ENCODE measurements at places on chromosomes 16 and 17.

- DNase-seq = no peak
Observed at GRCh38 chr17:73335591-73336407, 24.0 kb upstream of the CDC42EP4 start.

DNA sequence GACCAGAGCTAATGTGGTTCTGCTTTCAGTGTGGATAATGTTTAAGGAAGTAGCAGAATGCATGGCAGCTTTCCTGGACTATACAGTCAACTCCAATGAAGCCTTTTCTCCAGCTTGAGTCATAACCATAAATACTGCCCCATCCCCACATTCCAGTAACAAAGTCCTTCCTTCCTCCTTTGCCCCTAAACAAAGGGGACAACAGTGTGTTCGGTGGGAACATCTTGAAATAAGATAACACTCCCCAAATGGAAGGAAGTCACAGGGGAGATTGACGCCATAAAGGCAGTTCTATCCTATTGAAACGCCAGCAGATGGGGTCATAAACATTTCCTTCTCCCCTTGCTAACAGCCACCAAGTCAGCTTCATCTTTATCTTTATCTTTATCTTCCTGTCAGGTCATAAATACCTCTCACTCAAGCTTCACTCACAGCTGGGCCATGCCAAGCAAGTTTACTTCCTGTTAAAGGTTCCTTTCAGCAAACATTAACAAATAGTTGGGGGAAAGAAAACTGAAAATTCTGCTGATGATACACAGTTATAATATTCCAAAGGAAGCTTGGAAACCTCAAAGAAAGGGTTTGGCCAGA, 136.7 kb downstream of the SNX11 start:
- no peak for DNase-seq

- no peak for DNase-seq
Observed at GRCh38 chr16:27818246-27818645, 245.3 kb downstream of the GSG1L start.

- DNase-seq = no peak
Observed at GRCh38 chr17:78111727-78112517, 16.6 kb downstream of the TMC6 start.

- no peak for DNase-seq
Observed at GRCh38 chr16:68452176-68452575, 3.9 kb upstream of the SMPD3 start.

DNA sequence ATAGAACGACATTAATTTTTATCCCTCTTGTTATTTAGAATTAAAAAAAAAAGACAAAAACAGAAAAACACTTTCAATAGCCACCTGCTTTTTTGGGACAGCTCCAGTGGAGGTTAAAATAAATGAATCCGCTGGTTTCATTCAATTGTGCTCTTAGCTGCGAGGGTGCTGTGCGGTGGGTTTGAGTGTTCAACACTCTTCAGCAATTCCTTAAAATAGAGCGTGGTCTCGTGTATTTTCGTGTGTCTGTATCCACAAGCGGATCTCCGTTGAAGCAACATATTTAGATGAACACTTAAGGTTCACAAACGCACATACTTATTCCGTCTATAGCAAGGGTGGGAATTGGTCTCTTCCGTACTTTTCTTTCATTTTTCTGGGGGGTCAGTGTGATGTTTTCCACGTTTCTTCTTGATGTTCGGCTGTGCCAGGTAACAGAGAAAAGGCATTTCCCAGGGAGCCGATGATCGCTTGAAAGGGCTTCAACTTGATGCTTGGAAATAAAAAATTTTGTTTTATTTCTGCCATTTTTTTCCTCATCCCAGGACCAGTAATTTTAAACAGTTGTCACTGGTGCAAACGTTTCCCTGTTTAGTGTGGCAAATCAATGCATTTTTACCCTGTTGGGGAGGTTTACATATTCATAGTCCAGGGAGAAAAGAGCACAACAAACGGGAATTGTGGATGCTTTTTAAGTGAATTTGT, 297.9 kb downstream of the IRF8 start:
- no peak for DNase-seq

- peak; percentile 44 for DNase-seq
Observed at GRCh38 chr17:2981325-2981724, 82.1 kb downstream of the OR1D5 start.

DNA sequence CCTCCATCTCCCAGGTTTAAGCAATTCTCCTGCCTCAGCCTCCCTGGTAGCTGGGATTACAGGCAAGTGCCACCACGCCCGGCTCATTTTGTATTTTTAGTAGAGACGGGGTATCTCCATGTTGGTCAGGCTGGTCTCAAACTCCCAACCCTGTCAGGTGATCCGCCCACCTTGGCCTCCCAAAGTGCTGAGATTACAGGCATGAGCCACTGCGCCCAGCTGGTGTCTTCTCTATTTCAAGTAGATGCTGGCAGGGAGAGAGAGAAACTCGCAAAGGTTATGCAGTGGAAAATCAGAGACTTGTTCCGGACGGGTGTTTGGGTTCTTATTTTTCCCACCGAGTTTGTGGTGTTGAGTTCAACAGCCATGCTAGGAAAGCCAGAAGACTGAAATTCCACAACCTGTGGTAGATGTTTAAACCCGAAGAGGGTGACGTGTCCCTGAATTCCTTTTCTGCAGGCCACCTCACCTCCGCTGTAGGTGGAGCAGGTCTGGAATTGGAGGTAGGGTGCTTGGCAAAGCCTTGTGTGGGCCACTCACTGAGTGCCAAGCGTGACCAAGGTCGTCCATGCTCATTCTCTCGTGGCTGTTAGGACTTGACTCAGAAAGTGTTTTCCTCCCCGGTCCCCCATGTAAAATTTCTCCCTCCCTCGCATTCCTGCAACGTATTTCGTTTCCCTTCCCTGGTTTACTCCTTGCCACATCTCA, 7.3 kb upstream of the ZDHHC7 start:
- DNase-seq = no peak

DNA sequence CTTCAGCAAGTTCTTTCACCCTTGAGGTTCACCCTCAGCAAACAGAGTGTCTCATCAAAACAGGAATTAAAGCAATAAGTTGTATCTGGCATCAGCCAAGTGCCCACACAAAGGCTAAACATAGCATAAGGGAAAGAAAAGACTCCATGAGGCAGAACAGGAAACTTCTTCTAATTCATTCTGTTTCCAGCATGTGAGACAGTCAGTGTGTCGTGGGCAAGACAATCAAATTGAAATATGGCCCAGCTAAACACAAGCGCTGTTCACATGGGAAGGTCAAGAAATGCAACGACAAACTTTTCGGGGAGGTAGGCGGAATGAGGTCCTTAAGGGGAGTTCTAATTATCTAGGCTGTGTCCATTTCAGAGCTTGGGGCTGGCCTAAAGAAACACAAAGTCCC, 393.4 kb downstream of the HAPSTR1 start:
- DNase-seq = no peak

DNA sequence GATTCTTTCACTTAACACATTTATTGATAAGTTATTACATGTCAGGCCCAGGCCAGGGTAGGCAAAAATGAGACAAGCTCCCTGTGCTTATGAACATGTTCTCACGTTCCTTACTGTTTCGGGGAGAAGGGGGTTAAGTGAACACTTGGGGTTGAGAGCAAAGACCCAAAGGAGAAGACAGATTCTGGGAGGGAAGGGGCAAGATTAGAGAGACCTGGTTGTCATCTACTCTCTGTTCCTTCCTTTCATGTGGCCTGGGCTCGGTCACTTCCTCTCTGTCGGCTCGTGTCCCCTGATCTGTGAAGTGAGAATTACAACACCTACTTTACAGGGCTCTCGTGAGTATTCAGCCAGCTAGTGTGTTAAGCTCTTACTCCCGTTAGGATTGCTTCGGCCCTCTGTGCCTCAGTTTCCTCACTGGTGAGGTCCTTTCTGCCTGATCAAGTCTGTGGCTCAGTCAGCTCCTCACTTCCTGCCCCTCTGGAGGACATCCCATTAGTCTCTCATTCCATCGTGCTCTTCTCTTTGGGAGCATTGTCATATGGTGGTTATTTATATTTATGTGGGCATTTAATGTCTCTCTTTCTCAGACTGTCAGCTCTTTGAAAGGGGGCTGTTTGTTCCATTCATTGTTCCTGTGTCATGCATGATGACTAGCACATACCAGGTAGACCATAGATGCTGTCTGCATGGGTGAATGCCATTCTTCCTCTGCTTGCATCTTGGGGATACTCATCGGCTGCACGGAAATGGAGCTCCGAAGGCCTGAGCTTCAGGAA, 38.9 kb downstream of the PLCG2 start:
- no peak for DNase-seq

DNA sequence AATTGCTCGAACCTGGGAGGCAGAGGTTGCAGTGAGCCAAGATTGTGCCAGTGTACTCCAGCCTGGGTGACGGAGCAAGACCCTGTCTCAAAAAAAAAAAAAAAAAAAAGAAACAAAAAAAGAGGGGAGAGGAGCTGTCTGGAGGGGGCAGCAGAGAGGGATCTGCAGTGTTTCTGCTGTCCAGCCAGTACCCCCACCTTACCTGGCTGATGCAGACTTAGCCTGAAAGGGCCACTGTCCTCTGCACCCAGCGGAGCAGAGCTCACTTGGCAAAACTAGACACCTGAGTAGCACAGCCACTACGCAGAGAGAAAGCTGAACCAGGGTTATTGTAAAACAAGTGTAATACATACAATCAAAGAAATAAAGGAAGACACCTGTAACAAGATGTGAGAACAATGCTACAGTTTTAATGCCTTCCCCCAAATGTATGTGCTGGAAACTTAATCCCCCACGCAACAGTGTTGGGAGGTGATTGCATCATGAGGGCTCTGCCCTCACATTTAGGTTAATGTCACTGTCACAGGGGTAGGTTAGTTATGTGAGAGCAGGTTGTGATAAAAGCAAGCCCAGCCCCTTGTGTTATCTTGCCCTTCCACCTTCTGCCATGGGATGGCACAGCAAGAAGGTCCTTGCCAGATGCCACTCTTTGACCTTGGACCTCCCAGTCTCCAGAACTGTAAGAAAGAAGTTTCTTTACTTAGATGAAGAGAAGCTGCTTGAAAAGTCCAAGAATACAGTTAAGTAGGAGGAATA, 211.2 kb downstream of the RPTOR start:
- DNase-seq = no peak

- peak; percentile 83 for DNase-seq
Observed at GRCh38 chr17:34647511-34647910, 68.1 kb downstream of the TMEM132E start.

DNA sequence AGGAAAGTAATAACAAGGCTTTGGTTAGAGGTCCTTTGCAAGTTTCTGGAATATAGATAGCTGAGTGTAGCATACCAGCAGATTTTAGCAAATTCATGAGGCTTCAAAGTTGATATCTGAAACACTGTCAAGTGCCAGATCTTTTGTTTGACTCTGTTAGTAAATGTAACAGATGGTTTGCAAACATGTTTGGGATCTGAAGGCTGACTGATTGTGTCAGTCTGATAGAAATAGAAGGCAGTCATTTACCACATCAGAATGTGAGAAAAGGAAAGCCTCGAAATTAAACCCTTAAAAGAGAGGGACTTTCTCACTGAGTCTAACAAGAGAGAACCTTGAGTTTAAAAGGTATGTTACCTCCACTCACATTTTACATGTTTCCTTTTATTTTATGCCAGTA, 371.5 kb downstream of the KIF2B start:
- no peak for DNase-seq

All from BE2C (cell line).